ENCODE measurements at places on chromosomes 7 and 10. TPM values are rescaled to one million over a fixed set of nuclear protein-coding genes. Genes with fewer than 3 reads are reported as not detected.

- H3K27ac ChIP-seq = no peak overlapping the region
- H3K4me1 ChIP-seq = no peaks in the 10 kb centered on the region
- no peak for DNase-seq
Observed at GRCh38 chr10:108980869-108981268, 942.4 kb downstream of the XPNPEP1 start.

DNA sequence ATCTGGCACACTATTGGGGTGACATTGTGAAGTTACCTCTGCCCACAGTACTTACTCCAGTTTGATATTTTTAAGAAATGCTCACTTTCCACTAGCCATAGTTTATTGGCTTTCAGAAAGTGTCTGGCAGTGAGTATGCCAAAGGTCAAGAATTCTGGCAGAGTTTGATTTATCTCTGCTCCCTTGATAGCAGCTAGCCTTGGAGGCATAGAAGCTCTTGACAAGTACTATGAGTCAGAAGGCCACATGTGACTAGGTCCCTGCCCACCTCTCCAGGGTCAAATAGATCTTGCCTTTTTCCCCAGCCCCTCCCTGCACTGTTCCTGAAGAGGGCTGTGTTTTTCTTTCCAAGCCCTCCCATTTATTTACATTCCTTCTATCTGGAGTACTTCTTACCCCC, 202.2 kb downstream of the AUTS2 start:
- DNase-seq = no peak
- no peaks in the 10 kb centered on the region for H3K36me3 ChIP-seq
- H3K27me3 ChIP-seq = no peaks in the 10 kb centered on the region
- no peak overlapping the region for H3K27ac ChIP-seq
- no peak overlapping the region for H3K4me3 ChIP-seq
- no peaks in the 10 kb centered on the region for H3K4me1 ChIP-seq

DNA sequence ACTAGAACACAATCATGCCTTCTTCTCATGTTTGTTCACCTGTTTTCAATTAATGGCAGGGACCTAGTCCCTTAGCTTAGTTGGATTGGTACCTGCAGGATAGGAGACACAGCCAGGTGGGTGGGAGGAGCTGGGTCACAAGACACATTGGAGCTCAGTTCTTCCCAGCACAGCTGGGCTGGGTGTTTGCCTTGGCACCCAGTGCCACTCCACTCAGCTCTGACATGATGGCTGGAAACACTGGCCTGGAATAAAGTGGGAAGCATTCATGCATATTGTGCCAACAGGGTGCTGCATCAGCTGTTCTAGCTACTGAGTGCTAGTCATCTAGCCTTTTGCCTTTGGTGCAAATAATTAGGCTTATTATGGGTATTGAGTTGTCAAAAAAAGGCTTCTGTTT, 226.1 kb downstream of the PTEN start:
- H3K36me3 ChIP-seq = no peaks in the 10 kb centered on the region
- no peak overlapping the region for H3K27ac ChIP-seq

Gene FGF8
- total RNA-seq = not detected

DNA sequence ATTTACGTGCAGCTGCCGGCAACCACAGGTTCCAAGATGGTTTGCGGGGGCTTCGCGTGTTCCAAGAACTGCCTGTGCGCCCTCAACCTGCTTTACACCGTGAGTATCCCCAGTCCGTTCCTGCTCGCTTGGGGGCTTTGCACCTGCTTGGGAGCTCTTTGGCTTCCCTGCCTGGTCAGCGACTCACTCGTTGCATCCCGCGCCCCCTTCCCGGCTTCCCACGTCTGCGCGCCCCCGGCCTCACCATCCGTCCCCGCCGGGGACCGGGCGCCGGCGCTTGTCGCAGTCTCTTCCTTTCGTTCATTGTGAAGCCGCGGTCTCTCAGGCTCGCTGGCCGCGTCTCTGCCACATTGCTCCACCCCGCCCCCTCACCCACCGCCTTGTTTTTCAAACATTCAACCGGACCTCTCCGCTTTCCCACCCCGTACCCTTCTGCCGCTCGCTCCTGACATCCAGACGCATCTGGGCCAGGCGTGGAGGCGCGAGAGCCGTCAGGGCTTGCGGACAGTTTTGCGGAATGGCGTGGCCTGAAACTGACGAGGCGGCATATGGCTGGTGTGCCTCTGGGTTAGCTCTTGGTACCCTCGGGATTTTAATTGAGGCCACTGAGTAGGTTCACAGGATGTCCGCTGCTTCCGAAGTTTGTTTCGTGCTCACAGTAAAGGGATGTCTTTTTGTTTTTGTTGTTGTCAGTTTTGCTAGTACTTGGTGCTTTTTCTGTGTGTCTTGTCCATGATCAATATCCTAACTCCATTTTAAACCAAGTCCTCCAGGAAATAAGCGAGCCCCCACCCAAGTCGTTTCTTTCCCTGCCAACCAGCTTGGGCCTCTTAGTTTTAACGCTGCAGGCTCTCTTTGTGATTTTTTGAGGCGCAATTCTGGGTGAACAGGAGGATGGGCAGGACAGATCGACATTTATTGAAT, 639 bp downstream of the TSPAN13 start:
- no peak overlapping the region for H3K27ac ChIP-seq
- H3K36me3 ChIP-seq = no peaks in the 10 kb centered on the region
- peaks cover 8% of the 10 kb centered on the region for H3K27me3 ChIP-seq
- no peak for DNase-seq
- peak overlapping the region; percentile 43 for H3K4me3 ChIP-seq

DNA sequence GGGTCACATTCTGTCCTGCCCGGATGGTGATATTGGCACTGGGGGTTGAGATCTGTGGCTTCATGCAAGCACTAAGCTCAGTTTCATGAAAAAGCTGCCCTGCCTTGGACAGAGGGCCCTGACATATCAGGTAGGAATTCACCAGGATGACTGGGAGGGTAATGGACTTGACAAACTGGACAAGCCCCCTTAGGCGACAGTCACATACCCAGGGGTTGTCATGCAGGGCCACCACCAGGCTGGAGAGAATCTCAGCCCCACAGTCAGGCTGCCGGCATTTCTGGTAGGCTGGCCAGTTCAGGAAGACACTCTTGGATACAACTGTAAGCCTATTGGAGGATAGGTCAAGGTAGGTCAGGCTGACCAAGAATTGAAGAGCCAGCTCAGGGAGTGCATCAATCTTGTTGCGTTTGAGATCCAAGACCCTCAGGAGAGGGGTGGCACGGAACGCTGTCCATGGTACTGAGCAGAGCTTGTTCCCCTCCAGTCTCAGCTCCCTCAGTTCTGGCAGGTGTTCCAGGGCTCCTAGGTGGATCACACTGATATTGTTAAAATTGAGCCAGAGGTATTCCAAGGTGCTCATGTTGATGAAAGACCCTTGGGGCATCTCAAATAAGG, 824 bp downstream of the LRIT2 start:
- H3K4me1 ChIP-seq = no peaks in the 10 kb centered on the region
- no peak for DNase-seq
- H3K27ac ChIP-seq = no peak overlapping the region
- H3K27me3 ChIP-seq = peaks cover 2% of the 10 kb centered on the region

DNA sequence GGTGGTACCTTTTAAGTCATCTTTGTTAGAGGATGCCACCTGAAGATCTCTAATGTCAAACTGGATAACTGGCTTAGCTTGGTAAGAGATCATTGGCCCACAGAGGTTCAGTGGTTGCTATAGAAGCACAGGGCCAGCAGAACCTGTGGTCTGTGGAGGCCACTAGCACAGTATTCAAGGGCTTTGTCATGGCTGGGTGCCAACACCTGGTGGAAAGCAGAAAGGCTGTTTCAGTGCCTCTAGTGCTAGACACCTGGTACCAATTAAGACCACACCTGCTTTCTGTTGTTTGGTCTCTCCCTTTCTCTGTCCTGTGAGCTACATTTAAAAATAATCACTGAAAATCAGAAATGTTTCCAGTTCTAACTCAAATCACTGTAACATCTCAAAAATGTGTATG, 10.0 kb upstream of the PCGF5 start:
- no peaks in the 10 kb centered on the region for H3K27me3 ChIP-seq
- no peak overlapping the region for H3K4me3 ChIP-seq

- no peak for DNase-seq
- no peaks in the 10 kb centered on the region for H3K27me3 ChIP-seq
- no peaks in the 10 kb centered on the region for H3K4me1 ChIP-seq
- H3K27ac ChIP-seq = no peak overlapping the region
- H3K36me3 ChIP-seq = peaks cover 6% of the 10 kb centered on the region
Observed at GRCh38 chr7:132941428-132941827, 140.5 kb downstream of the CHCHD3 start.
